Cerebellum (tissue), 4 donors: ENCODE measurements at places on chromosomes 1 and 21.

GRCh38 chr1:85576642-85577418, 3.7 kb upstream of the CCN1 start:
- no peak for DNase-seq

GRCh38 chr21:44347911-44348451, 5.4 kb upstream of the TRPM2 start:
- DNase-seq, result no peak

DNA sequence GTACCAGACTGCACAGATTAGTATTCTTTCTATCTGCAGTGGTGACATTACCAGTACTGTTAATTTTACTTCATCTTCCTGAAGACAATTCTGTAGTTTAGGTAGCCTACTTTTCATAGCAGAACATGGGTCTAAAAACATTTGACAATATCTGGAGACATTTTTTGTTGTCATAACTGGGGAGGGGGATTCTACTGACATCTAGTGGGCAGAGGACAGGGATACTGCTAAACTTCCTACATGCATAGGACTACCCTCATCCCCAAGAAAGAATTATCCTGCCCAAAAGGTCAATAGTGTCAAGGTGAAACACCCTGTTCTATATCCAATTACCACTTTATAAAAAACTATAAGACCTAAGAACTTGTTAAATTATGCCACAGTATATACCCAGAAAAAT, 3.4 kb upstream of the ARHGAP29 start:
- DNase-seq, result no peak

DNA sequence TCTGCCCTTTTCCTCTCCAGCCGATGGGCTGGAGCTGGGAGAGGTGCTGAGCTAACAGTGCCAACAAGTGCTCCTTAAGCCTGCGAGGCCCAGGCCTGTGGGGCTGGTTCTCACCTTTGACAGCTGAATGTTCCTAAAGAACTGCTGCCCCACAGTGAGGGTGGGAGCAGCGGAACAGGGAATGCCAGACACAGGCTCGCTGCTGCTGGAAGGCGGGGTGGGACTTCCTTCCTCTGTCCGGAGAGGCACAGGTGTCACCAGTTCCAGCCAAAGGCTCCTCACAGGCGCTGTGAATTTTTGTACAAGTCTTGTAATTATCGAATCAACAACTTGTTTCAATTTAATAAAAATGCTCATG, 47.1 kb downstream of the COQ8A start:
- DNase-seq, result no peak

DNA sequence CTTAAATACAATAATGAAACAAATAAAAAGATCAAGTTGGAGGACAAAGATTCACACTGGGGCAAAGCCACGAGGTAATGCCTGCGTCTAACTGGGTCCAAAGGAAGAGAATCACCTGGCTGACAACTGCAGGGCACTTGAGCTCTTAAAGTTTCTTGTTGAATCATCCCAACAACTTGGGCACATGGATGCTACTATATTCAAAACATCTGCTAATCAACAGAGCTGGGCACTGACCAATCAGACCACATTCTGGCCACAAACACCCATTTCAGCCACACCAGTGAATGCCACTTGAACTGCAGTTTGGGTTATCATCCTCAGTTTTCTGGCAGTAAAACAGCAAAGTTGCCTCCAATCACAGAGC, 51.0 kb downstream of the ABCA4 start:
- DNase-seq, result no peak

DNA sequence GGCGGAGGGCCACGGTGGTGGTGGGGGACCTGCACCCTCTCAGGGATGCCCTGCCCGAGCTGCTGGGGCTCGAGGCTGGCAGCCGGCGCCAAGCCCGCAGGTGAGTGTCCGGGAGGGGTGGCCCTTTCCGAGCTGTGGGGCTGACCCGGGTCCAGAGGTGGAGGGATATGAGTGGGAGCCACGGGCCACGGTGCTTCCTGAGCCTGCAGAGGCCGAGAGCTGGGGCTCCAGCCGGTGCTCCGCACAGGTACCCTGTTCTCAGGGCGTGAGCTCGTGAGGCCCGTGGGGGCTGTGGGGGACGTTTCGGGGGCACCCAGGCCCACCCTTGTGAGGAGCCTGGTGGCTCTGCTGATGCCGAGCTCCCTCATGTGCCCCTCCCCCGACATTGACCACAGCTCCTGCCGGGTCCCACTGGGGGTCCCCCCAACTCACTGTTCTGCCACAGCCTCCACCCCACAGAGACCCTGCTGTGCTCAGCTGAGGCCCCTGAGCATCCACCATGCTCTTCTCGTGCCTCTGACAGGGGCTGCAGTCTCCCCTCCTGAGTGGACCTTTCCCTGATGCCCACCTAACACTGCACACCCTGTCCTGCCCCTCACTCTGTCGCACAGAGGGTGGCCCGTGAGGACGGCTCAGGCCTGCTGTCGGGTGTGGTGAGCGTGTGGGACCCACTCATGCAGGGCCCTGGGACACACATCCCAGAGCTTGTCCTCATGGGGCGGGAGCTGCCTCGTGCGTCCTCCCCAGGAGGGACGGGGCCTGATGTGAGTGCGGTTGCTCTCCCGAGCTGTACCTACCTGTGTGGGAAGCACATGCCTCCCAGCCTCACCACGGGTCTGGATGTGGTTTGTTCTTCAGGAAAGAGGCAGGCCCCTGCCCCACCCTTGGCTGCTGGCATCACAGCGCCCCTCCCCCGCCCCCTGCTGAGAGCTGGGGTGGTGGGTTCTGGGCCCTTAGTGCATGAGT, 27.5 kb downstream of the SLX9 start:
- DNase-seq, result no peak

DNA sequence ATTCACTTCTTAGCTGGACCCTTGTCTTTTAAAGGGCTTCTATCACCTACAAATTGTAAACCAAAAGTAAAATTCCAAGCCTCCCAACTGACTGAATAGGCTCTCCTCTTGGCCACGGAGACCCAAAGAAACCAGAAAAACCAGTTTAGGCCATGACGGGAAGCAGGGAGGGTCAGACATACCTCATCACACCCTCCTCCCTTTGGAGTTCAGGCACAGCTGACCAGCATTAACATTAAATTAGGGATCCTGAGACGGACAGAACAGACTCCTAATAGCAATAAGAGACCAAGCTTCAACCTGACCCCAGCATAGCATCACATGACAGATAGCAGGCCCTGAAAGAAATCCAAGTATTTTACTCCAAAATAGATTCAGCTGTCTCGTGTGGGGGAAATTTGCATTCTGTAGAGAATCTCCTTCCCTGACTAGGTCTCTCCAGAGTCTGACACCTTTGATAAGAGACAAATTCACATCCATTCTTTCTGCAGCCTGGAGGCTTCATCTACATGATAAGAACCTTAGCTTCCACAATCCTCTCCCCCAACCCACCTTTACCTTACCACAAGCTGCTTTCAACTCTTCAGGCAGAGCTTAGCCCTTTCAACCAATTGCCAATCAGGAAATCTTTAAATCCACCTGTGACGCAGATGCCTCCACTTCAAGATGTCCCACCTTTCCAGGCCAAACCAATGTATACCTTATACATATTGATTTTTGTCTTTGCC, 177.1 kb upstream of the RAB4A start:
- no peak for DNase-seq

DNA sequence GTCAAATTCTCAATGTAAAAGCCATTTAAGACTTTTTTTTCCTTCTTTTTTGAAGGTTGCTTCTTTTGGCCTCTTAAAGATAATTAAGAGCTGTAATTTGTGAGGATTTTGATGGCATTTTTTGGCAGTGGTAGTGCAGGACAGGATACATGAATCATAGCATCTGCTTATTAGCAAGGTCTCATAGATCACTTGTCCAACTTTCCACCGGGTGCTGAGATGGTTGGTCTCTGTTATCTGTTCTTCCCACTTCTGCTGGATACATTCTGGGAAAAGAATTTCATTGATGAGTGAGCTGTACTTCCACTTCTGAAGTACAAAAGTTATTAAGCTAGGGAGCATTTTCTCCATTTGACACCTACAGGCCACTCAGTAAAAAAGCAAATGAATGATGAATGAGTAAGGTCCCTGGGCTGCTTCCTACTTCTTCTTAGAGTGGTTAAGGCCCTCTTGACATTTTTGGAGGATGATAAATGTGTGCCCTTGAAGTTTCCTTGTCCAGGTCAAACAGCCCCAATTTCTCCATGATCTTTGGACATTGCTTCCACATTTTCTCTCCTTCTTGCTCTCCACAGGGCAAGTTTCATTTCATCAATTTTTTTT, 100.6 kb downstream of the ROR1 start:
- no peak for DNase-seq

- no peak for DNase-seq
Observed at GRCh38 chr1:231266811-231267322, 25.9 kb downstream of the GNPAT start.

DNA sequence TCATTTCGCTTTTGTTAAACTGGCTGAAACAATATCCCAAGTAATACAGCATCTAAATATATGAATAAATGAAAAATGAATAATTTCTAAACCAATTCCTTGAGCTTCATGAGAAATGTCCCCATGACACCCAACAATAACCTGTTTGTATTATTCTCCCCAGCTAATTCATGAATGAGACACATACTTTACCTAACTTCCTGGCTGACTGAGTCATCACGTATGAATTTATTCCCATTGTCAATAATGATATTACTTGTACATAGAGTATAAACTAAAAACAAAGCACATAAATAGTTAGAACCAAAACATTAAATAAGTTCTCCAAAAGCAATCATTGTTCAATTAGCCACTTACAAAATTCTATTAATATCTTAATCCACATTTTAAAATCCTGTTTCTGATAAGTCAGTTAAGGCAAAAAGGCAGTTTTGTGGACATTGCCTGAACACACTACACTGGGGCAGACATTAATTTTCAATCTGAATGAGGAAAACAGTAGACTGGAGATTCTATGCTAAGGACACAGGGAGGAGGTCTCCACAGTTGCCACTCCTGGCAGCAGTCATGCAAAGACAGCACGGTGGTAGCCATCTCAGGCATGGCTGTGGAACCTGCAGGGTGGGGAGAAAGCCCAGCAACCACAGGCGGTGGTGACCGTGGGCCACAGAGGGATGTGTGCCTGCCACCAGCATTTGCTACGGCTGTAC, 48.2 kb downstream of the SLC9C2 start:
- no peak for DNase-seq

DNA sequence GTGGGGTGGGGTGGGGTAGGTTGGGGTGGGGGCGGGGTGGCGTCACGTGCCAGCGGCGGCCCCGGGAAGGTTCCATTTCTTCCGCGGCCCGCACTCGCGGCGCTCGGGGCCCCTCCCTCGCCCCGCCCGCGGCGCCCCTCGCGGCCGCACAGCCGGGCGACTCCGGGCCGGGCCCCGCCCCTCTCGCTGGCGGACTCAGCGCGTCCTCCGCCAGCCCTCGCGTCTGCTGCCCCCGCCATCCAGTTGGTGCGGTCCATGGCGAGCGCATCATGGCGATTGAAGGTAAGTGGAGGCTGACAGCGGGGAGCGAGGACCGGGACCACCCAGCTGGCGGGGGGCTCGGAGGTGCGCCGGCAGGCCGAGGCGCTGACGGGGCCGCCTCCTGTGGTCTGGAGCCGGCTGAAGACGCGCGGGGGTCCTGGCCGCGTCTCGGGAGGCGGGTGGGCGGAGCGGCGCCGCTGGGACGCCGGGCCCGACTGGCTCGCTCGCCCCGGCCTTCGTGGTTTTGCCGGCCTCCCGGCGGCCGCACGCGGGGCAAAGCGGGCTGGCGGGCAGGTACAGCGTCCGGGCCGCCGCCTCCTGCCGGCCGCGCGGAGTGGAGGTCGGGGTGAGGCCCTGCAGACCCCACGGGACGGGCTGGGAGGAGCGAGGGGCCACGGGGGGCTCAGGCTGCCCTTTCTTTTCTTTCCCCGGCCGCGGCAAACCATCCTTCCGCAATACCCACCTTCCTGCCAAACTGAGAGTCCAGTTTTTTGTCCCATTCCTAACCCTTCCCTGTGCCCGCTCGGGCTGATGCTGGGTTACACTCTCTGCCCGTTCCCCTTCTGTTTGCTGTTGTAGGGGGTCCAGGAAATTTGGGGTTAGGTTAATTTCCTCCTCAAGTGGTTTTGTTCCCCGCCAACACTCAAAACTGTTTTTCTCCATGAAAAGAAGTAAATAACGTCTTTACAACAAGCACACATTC, at the start of gene SYT14:
Gene SYT14 (plus strand): TSS at position 222 of the 964 bp plus-strand sequence. CDS start 48 bp downstream, at position 270.
- DNase-seq, result peak; percentile 85

GRCh38 chr1:118093017-118093416, 92.0 kb downstream of the SPAG17 start:
- DNase-seq, result no peak

- no peak for DNase-seq
Observed at GRCh38 chr1:60065199-60065598, 8.4 kb downstream of the C1orf87 start.

- DNase-seq, result no peak
Observed at GRCh38 chr21:42056996-42057689, 14.0 kb upstream of the UMODL1 start.

GRCh38 chr1:152036267-152037216, at the start of gene S100A11:
S100A11 (minus strand) TSS chr1:152037004; CDS start chr1:152036915, 89 bp downstream.
- no peak for DNase-seq

GRCh38 chr1:89125913-89126580, at the start of gene GBP2:
GBP2 (minus strand) TSS chr1:89126114; CDS start chr1:89121966, 4,148 bp downstream.
- no peak for DNase-seq

DNA sequence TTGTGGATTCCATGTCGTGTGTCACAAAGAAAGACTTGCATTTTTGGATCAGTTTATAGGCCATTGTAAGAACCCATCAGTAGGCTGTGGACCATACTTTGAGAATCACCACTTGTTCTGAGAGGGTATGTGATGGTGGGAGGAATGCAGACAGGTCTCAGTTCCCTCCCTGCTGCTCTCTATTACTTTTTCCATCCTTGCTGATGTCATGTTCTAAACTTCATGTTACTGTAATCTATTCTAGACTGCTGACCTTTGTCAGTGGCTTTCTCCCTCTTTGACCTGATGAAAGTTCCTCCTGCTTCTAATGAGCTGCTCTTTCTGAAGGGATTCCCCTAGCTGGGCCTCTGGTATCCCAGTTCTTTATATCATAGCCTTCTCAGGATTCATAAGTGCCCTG, 46.1 kb downstream of the ST3GAL3 start:
- no peak for DNase-seq

GRCh38 chr1:152427458-152427857, 13.4 kb upstream of the CRNN start:
- no peak for DNase-seq

DNA sequence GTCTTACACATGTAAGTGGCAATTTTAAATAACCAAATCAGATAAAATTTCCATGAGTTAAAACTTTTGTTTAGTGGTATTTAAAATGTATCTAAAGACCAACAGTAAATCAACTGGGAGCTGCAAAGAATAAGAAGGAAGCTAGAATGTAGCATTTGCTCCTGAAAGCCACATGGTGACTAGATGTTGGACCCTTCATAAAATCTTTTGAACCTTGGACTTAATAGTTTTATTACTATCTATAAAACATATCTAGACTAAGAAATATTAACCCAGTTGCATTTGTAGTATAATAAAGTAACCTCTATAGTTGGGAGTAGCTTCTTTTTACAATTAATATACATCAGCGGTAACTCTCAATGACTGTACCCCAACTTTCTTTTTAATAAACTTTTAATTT, 72.1 kb downstream of the UBE4B start:
- DNase-seq, result no peak
